ENCODE measurements at places on chromosomes 5 and 9.

DNA sequence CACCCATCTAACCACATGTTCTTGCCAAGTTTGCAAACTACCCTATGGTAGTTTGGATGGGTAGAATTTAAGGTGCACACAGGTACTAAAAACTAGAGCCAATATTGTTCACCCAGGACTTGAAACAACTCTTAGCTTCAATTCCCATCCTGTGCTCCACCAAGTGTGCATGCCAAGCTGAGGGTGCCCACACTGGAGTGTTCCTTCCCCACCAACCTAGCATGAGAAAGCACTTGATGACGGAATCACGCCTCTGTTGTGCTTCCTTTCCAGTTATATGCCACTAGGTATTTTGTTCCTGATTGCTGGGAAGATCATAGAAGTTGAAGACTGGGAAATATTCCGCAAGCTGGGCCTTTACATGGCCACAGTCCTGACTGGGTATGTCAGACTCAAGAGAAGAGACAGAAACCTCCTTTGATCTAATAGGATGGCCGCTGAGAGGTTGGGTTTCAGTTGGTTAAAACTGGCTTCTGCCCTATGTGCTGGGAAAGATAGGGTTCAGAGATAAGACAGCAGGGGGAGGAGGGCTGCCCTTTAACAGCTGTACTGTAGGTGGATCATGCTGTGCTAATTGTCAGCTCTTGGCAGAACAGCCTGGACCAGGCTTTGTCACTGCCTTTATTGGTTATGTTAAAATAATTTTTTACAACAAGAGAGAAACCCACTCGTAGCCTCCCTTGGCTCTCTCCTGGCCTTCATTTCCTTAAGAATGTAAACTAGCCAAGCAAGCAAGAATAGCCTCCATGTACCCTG lies 83.5 kb downstream of the SLC1A1 start:
- DNase-seq = no peak

GRCh38 chr5:76144513-76145274 lies 61.5 kb downstream of the SV2C start:
- DNase-seq = no peak

DNA sequence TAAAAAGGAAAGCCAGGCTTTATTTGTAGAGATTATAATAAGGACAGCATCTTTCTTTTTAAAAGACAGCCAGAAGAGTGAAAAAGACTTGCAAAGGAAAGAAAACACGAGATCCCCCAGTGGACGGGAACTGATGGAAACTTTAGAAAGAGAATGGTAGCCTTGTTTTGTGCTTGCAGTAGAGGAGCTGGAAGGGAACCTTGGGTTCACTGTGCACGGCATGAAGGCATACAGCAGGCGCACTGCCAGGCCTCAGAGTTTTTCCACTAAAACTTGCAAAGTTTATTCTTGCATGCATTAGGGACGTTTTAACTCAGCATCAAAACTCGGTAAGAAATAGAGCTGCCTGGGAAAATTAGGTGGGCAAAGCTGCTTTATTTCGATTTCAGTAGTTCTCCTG lies 248.6 kb downstream of the IRX1 start:
- no peak for DNase-seq

- no peak for DNase-seq
Measured at GRCh38 chr5:88824892-88825583, 57.9 kb downstream of the MEF2C start.

GRCh38 chr5:151016700-151017099 lies 3.7 kb upstream of the GPX3 start:
- no peak for DNase-seq

DNA sequence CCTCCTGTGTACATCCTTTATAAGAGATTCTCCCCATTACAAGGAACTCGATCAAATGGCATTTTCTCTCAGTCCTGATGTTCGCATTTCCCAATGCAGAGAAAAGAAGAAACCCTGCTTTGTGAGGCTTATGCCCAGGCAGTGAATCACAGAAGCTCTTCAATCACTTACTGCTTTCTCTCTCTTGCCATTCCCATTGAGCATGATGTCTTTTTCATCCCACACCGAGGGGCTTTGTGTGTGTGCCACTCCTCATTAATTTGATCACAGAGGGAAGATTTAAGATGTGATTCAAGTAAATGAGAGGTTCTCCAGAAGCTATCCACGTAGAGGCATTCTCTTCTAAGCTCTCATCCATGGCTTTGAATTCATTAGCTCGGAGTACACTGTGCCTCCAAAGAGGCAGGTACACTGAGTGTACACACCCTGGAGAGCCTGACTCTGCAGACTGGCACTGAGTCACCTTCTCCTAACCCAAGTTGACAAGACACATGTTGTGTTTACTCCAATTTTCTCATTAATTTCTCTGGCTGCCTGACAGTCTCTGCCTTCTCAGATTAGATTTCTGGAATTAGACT lies 45.4 kb downstream of the MFAP3 start:
- no peak for DNase-seq

DNA sequence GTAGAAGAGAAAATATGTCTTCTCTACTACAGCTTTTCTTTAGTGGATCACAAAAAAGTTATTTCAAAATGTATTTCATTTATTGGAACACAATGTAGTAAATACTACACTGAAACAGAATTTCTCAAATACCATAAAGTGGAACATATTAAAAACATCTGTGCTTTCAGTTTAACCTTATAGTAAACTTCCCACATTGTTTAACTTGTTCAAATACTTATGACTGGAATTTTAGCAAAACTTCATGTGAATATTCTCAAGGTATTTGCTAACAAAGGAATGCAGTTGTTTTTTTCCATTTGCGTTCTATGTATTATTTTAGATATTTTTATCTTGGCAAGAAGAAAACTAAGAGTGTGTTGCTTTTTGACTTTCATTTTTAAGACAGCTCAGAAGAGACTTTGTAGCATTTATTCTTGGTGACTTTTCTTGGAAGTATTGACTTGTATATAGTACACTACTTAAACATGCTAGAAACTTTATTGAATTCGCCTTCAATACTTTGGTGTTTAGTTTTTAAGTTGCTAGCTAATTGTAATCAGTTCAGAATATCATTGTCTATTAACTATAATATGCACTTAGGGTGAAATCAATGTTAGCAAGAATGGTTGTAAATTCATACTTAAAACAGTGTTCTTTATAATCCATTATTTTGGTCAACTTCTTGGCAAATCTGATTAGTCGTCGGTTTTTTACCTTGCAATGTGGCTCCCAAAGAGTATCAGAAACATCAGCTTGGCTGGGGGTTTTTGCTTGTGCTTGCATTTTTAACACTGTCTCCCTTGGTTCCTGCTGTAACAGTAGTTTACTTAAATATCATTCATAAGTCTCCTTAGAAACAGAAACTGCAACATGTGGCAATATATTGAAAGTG lies 5.0 kb upstream of the RHOBTB3 start:
- no peak for DNase-seq

DNA sequence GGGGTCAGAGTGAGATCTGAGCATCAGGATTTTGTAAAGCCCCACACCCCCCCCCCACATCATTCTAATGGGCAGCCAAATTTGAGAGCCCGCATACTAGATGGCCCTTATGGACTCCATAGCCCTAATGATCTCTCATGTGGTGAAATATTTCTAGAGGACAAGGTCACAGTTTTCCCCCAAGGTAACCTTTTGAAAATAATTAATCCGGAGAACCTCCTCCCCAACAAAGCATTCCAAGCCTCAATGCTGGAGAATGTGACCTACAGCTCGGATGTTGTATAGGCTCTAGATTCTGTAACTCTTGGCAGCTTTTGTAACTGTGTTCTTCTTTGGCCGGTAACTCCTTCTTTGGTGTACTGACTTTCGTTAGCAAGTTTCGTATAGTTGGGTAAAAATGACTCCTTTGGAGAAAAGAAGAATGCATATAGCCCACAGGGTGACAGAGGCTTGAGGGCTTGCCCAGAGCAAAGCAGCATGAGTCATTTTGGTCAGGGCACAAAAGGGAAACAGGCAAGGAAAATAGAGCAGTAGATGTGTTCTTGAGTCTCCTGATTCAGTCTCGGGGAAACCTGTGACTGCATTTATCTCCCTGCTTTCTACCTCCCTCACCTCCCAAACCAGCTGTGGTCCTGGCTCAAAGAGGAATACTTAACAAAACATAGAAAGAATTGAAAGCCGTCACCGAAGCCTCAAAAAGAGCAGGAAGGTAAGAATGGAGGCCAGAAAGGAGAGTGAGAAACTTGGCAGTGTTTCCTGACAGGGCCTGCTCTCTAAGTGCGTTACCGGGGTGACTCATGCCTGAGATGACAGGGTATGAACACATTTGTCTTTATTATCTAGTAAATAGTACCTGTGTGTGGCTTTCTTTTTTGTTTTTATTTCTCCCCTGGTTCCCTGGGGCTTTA lies 6.6 kb upstream of the XPA start:
- no peak for DNase-seq
